ENCODE measurements at places on chromosomes 7 and 10.

DNA sequence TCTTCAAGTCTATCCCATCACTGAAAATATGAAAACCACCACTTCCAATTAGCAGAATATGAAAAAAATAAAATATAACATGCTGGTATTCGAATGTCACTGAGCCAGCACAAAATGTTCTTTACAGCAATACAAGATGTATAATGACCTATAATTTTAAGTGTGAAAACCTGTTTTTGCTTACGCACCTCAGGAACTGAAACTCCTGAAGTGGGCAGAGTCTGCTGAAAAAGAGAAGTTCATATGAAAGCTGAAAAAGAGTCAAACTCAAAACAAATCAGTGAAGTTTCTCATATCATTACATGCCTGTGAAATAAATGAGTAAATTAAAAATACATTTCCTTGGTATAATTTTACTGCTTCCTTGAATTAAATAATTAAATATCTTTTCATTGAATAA lies 272.5 kb downstream of the DGKB start:
- no peak for DNase-seq

GRCh38 chr10:29790207-29790606 lies 155.4 kb upstream of the SVIL start:
- no peak for DNase-seq

GRCh38 chr7:123528265-123528664 lies 6.1 kb downstream of the IQUB start:
- DNase-seq, result no peak

- DNase-seq, result no peak
These were observed 10.4 kb upstream of the STRIP2 start for GRCh38 chr7:129423700-129424410.

- DNase-seq, result no peak
These were observed 90.8 kb upstream of the KDM7A start for GRCh38 chr7:140267381-140268226.

DNA sequence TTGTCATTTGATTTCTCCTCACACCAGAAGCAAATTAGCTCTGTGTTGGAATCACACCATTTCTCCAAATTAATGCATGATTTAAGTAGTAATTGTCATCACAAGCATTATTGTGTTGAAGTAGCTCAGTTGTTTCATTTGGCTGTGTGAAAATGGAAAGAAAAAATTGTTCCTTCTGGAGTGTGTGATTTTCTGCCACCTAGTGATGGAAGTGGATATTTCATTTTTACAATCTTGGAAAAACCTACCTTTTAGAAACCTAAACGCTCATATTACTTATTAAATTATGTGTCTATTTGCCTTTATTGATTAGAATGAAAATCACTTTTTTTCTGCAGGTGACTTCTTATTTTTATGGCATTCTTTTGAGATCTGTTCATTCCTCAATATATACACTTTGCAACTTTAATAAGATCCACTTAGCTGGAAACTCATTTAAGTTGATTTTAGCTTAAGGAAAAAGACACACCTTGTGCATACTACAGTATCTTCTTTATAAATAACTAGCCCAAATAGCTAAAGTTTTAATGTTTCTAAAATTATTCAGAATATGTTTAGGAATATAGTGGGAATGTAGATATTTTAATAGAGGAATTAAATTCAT lies 50.0 kb downstream of the SRI start:
- DNase-seq, result peak; percentile 6

- DNase-seq, result no peak
These were observed 1.4 kb downstream of the PDSS1 start for GRCh38 chr10:26698909-26699308.

All from AG08396 (cell line).